ENCODE measurements at places on chromosomes 12 and 14.

- DNase-seq = no peak
These were observed 111.0 kb upstream of the MAX start for GRCh38 chr14:65213316-65213715.

DNA sequence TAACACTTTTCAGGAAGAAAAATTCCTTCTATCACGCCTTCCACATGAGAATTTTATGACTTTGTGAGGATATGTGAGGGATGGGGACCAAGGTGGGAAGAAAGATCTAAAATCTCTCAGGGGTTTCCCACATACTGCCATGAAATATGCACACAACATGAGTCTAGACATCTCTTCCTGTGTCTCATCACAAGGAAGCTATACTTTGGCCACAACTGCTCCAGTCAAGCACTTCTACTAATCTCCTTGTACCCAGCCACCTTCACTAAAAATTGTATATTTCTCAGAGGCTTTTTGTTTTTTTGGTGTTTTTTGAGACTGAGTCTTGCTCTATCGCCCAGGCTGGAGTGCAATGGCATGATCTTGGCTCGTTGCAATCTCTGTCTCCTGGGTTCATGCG is 3.2 kb downstream of the OSBPL8 start:
- no peak for DNase-seq

GRCh38 chr12:10366875-10367274 is 23.0 kb downstream of the KLRK1 start:
- DNase-seq = no peak

DNA sequence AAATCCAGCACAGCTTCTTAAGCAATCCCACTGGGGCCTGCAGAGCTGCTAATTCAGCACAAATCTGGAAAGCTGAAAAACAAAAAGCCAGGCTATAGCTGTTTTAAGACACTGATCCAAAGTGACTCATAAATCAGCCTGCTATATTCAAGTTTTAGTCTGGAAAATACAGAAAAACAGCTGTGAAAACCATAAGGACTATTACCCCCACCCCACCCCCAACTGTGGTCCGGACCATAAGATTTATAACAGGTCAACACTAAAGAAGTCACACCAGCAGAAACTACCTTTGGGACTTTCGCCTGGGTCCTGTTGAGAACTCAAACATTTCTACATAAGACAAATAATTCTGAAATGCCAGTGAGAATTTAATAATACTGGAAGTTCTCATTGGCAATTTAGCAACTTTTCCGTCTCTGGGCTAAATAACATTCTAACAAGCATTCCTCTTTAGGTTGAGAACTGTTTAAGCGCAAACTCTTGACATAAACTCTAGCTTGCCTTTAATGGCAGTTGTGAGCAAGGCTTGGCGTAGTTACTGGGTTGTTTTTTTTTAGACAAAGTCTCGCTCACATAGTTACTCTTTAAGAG is 3.3 kb downstream of the LRIG3 start:
- DNase-seq = peak; percentile 63

- no peak for DNase-seq
These were observed 23.1 kb downstream of the BICDL1 start for GRCh38 chr12:120012067-120012621.

DNA sequence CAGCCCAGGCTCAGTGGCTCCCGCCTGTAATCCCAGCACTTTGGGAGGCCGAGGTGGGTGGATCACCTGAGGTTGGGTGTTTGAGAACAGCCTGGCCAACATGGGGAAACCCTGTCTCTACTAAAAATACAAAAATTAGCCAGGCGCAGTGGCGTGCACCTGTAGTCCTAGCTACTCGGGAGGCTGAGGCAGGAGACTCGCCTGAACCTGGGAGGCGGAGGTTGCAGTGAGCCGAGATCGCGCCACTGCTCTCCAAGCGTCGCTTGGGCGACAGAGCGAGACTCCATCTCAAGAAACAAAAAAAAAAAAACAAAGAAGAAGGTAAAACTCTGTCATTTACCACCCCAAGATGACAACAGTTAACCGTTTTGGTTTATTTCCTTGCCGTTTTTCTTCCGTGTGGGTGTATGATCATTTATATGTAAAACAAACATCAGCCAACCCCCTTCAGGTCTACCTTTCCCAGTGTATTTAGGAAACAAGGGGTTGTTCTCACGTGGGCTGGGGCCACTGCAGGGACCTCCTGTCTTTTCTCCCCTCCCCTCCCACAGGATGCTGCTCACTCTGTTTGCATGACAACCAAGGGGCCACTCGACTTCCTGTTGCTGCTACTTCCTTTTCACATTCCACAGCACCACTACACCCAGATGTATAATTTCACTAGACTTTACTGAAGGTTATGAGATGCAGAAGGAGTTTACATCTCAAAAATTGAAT is 13.6 kb downstream of the TTC9 start:
- no peak for DNase-seq

DNA sequence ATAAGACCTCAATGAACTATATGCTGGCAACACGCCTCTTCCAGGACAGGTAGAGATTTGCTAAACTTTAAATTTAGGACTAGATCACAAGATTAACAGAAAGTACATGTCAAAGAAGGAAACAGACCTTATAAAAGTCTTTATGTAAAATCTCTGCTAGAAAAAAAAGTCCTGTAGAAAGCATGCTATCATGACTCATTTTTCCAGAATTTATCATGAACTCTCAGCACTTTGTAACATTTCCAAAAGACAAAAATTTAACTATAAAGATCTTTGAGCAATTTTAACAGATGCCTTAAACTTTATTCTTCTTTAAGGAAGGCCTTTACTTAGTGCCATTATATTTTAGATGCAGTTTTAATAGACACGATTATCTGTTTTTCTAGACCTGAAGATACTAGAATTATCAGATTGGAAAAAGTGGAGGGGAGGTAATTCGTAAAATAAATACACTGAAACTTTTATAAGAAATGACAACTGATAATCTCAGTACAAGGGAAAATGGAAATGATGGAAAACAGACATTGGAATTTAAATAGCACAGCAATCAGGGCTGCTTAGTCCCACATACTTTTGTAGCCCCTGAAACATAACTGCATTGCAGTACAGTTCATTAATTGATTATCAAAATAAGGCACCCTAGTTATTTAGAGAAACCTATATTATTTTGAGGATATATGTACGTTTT is 92.0 kb downstream of the TTLL5 start:
- DNase-seq = no peak
